ENCODE measurements at places on chromosomes 12 and 14.

- DNase-seq = no peak
Measured at GRCh38 chr12:5395443-5396271, 36.3 kb upstream of the NTF3 start.

DNA sequence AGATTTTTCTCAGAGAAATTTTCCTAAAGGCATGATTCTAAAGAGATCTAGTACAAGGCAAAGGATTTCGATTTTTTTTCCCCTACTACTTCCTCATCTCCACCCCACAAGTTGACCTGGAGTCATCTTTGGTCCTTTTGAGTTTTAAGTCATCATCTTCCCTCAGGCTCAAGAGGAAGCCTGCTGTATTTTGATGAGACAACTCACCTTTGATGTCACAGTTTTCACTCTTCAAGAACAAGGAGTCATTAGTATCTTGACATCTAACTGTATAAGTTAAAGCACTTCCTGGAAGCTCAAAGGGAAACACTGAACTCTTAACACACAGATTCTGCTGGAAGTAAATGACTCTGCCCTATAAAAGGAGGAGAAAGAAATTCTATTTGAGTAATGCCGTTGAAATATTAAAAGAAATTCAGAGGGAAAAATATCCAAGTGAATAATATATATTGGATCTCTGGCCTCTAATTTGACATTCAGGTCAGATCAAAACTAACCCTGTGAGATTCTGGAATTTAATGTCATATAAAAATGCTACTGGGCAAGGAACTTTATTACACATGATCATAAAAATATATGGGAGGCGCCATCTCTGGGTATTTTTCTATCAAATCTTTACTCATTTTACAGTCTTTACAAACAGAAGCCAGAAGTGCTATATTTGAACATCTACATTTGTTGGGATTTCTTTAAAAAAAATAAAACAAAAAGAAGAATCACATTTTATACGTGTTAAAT is 435.0 kb downstream of the NRXN3 start:
- DNase-seq = no peak

GRCh38 chr12:25585021-25585523 is 32.0 kb upstream of the LMNTD1 start:
- no peak for DNase-seq

DNA sequence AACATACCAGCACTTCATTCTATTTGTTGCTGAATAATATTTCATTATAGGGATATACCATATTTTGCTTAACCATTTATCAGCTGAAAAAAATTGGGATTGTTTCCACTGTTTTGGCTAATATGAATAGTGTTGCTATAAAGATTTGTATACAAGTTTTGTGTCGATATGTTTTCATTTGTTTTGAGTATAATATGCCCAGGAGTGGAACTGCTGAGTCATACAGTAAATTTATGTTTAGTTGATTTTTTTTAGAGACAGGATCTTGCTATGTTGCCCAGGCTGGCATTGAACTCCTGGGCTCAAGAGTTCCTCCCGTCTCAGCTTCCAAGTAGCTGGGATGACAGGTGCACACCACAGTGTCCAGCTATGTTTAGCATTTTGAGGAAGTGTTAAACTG is 131.5 kb upstream of the TMCC3 start:
- no peak for DNase-seq

- DNase-seq = no peak
Measured at GRCh38 chr14:61530296-61530695, 165.0 kb upstream of the HIF1A start.

DNA sequence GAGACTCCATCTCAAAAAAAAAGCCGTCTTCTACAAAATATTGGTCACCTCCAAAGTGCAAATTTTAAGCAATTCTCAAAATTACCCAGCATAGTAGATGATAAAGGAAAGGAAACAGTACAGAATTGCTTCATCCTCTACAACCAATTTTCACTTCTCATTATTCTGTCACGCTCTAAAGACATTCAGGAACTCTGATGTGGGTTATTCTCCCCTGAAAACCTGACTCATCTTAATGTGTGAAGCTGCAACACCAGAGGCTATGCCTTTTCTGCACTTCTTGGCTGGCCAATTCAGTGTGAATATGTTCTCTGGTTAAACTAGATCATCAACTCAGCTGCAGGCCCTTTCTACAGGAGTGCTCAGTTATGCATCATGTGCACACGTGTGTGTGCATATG is 11.0 kb downstream of the PTGER2 start:
- DNase-seq = no peak

DNA sequence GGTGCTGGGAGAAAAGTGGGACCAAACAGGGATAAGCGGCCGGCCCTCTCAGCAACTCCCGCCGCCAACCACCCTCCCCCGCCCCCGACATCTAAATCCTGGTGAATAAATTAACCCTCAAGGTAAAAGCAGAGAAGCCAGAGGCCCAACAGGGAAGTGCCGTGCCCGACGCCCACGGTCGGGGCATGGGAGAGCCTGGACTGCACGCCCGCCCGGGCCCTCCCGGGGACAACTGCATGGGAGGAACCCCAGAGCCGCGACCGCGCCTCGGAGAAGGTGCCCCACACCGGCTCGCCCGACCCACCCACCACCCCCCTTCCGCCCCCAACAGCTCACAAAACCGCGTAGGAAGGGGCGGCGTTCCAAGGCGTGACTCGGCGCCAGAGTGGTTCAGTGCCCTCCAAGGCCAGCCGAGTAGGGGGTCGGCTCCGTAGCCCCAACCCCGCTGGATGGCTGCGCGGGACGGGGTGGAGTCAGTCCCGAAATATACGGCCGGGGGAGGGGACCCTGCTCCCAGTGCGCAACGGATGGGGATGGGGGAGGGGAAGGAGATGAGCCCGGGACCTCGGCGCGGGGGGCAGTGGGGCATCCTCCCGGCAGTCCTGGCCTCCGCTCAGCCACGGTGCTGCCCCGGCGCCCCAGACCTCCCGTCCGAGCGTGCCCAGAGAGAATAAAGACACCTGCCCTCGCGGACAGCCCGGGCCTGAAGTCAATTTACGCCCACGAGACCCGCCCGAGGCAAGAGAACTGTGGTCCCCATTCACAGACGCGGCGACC is 732 bp downstream of the SLC25A29 start:
- DNase-seq = peak; percentile 12

DNA sequence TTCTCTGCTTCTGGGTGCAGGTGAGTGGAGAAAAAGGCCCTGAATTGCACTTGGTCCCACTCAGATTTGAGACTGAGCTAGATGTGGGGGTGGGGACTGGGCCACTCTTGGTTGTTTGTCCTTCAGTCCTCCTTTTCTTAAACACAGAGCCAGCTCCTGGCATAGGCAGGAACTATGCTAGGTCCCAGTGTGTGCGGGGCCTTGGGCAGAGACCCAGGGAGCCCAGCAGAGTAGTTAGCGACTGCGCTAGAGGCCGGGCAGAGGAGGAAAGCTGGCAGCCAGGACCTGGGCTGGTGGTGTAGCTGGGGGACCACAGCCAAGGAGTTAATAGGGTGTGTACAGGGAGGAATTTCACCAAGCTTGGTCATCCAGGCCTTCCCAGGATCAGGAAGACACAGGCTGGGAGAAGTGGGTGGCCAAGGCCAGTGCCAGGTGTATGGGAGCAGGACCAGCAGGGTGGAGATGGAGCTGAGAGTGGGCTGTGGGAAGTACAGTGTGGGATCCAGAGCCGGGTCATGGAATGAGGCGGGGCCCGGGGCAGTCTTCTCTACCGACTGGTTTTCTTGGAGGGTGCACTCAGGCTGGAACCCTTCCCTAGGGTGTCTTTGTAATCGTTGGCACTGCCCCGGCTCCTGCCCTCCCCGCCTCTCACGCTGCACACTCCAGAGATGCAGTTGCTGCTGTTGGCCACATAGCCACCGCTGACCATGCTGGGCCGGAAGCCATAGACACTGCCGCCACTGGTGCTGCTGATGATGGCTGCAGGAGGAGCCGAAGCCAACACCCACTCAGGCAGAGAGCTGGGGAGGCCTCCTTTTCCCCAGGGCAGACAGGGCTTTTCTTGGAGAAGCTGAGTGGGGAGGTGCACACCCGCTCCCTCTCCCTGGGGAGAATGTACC is 8.7 kb downstream of the KRT71 start:
- DNase-seq = no peak

DNA sequence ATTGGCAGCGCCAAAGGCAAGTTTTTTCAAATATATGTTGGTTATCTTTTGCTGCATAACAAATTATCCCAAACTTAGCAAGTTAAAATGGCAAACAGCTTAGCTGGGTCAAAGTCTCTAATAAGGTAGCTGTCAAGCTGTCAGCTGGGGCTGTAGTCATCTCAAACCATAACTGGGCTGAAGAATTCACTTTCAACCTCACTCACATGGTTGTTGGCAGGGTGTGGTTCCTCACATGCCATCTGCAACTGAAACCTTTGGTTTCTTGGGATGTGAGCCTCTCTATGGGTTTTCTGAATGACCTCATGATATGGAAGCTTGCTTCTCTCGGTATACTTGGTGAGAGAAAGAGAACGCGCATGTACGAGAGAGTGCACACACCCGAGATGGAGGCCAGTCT is 125.4 kb downstream of the LRIG3 start:
- no peak for DNase-seq

DNA sequence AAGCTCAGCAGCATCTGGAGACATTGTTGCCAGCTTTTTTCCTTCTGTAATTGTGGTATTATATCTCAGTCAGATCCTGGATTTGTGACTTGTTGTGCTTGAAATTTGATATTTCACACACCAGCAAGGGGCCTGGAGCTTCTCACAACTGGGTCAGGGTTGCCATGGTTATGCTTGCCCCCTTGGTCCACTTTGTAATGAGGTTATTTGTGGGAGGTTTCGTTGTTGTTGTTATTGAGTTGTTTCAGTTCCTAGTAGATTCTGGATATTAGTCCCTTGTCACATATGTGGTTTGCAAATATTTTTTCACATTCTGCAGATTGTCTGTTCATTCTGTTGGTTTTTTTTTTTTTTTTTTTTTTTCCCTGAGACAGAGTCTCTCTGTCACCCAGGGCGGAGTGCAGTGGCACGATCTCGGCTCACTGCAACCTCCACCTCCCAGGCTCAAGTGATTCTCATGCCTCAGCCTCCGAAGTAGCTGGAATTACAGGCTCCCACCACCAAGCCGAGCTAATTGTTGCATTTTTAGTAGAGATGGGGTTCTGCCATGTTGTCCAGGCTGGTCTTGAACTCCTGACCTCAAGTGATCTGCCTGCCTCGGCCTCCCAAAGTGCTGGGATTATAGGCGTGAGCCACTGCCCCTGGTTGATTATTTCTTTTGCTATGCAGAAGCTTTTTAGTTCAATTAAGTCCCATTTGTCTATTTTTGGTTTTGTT is 80.6 kb upstream of the ETV6 start:
- DNase-seq = no peak

- DNase-seq = no peak
Measured at GRCh38 chr14:92917041-92917940, 5.7 kb upstream of the CHGA start.

GRCh38 chr14:101116065-101116464 is 212.5 kb upstream of the RTL1 start:
- DNase-seq = no peak

DNA sequence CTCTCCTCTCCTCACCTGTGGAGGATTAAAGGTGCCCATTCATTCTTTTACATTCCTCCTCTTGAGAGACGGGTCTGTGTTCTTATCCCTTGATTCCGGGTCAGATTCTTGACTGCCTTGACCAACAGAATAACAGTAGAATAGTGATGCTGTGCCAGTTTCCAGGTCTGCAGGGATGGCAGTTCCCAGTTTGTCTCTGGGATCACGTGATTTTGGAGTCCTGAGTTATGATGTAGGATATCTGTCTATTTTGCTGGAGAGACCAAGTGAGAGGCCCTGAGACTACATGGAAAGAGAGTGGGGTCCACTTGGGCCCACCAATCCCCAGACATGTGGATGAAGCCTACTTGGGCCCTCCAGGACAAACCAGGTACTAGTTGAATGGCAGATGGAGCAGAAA is 142.8 kb downstream of the TTC8 start:
- no peak for DNase-seq

DNA sequence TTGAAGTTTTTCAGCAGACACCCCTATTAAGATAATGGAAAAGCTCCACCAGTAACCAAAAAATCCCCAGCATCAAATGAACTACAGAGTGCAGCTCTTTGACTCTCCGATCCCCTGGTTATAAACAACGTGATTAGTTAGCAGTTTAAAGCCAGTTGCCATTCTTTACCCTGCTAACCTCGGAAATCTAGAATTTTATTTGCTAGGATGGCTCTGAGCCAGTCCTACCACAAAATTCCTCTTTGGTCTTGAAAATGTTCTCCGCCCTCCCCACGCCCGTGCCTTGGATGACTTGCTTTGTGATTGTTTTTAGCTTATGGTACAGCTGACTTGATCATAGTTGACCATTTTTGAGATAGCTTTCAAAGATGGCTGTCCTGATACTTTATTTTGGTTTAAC is 1.2 kb downstream of the KLHDC2 start:
- no peak for DNase-seq

DNA sequence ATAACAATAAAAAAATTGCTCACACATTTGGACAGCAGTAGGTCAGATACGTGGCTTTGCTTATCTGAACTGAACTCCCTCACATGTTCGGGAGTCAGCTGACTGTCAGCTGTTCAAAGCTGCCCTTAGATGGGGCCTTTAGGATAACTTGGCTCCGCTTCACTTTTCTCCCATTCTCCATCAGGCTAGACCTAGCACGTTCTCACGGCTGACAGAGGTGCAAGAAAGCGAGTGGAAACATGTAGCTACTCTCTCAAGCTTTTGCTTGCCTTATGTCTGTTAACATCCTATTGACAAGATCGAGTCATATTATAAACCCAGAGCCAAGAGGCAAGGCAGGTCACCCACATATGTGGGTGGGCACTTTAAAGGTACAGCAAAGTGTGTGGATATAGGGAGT is 112.0 kb upstream of the PDZRN4 start:
- DNase-seq = no peak

DNA sequence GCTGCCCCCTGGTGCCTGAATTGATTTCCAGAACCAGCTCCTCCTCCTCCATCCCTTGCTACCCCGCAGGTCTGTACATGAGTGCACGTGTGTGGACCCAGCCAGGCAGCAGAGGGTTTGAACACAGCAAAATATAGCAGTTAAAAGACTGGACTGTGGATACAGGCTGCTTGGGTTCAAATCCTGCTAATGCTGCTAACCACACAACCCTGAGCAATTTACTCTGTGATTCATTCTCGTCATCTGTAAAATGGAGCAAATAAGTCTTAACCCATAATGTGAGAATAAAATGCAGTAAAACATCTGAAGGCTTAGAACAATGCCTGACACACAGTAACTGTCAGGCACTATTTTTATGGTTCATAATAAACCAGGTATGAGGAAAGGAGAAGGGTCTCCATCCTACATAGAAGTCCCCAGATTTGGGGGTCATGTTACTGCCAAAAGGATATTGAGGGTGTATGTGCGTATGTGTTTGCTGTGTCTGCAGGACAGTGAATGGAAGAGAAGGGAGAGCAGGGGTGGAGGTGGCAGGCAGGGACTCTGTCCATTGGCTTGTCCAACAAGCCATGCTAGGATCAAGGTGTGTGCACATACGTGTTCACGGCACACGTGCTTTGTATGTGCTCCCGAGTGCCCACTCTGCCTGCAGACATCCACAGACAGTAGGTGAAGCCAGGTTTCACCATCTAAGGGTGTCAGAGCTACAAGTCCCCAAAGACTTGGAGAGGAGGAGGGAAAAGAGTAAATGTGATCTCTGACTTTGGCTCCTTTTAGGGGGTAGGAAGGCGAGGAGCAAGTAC is 1.5 kb upstream of the STAT6 start:
- DNase-seq = no peak

- DNase-seq = no peak
Measured at GRCh38 chr12:50677858-50678257, 86.0 kb upstream of the ATF1 start.

GRCh38 chr12:25500651-25501050 is 52.4 kb downstream of the LMNTD1 start:
- no peak for DNase-seq

Measured in activated CD4-positive, CD25-positive, alpha-beta regulatory T cell treated with anti-CD3 and anti-CD28 coated beads, Interleukin-2, amount 50 U/mL, for 16 hours (primary cell).